Activated CD4-positive, alpha-beta T cell treated with anti-CD3 and anti-CD28 coated beads, Interleukin-2, amount 10 ng/mL, durations not matched to agents 7 days and 5 days (primary cell): ENCODE measurements at places on chromosomes 5 and 9. TPM values are rescaled to one million over a fixed set of nuclear protein-coding genes. Genes with fewer than 3 reads are reported as not detected.

GRCh38 chr9:105188746-105189145 lies 55.7 kb upstream of the SLC44A1 start:
- DNase-seq = no peak

The CNTLN gene
- total RNA-seq = 1.5 TPM

The IER5L gene
- total RNA-seq = 2.3 TPM

- no peak for DNase-seq
Observed at GRCh38 chr5:761059-761771, 23.3 kb downstream of the ZDHHC11B start.

The SLC46A2 gene
- total RNA-seq = not detected

GRCh38 chr9:135242049-135242396 lies 154.6 kb downstream of the OLFM1 start:
- DNase-seq = no peak

GRCh38 chr5:33793836-33794549 lies 97.8 kb downstream of the ADAMTS12 start:
- no peak for DNase-seq

DNA sequence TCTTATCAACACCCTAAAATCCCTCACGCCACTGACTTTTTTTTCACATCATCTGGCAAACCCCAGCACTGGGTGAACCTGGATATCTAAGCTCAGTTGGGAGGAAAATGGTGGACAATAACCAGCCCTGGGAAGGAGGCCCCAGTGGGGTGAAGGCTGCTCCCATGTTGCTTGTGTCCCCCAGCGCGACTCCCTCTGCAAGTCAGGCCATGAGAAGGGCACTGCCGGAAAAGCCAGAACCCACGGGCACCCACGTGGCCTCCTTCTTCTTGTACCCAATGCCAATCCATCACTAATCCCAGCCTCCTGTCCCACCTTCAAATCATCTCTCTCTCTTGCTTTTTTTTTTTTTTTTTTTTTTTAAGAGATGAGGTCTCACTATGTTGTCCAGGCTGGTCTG lies 11.4 kb downstream of the CORO2A start:
- DNase-seq = no peak

GRCh38 chr9:36891341-36891811 lies 142.7 kb downstream of the PAX5 start:
- no peak for DNase-seq

DNA sequence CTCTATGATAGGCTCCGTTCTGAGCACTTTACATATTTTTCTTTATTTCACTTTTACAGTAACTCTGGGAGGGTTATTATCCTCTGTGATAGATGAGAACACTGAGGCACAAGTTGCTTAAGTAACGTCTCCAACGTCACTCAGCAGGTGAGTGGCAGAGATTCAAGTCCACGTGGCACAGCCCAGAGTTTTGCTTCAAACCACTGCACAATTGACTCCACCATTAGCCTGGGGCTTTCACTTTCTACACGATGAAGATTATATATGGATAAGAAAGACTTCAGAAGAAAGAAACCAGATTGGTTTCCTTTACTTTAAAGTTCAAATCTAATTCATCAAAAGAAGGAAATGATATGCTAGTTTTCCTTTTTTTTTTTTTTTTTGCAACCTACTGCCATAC lies 245.9 kb downstream of the SYK start:
- peak; percentile 79 for DNase-seq

DNA sequence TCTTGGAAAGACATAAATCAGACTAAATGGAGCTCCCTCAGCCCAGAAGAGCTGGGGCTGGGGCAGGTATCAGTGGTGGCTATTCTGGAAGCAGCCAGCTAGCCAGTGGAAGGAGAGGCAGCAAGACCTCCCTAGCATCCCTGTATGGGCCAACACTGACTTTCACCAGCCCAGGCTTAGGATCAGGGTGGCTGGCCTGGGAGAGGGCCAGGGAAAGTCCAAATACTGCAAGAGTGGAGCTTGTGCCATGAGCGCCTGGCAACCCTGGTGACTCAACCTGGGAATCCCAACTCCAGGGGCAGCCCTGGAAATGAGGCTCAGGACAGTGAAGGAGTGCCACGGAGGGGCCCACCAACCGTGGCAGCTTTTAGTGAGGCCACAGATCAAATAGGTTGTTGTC lies 7.6 kb upstream of the IRF1 start:
- DNase-seq = no peak

The TXNDC8 gene
- not detected for total RNA-seq

DNA sequence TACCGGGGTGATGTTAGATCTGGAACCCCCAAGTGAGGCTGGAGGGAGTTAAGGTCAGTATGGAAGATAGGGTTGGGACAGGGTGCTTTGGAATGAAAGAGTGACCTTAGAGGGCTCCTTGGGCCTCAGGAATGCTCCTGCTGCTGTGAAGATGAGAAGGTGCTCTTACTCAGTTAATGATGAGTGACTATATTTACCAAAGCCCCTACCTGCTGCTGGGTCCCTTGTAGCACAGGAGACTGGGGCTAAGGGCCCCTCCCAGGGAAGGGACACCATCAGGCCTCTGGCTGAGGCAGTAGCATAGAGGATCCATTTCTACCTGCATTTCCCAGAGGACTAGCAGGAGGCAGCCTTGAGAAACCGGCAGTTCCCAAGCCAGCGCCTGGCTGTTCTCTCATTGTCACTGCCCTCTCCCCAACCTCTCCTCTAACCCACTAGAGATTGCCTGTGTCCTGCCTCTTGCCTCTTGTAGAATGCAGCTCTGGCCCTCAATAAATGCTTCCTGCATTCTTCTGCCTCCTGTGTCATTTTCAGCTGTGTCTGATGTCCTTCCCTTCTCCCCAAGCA lies 2.3 kb upstream of the MYOZ3 start:
- no peak for DNase-seq

The IL3 gene
- 0.20 TPM for total RNA-seq

GRCh38 chr9:27467486-27467885 lies 56.6 kb upstream of the IFNK start:
- no peak for DNase-seq

The PRR7 gene
- 9.7 TPM for total RNA-seq

The ORM1 gene
- not detected for total RNA-seq

DNA sequence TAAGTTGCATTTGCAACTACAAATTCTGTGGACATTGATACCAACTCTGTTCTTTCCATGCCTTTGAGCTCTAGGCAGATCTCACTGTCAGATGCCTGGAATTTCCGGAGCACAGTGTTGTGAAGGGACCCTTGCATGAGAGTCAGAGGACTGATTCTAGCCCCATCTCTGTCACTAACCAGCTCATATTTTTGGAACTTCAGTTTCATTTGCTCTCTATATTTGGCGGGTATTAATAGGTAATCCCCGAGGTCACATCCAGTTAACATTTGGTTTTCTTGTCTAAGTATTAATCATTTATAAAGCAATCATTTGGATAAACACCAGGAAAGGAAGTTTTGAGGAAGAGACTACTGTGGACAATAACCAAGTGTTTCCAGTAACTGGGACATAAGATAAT lies 115.7 kb downstream of the MAN2A1 start:
- DNase-seq = no peak

- DNase-seq = no peak
Observed at GRCh38 chr5:72849546-72849945, 33.1 kb downstream of the TNPO1 start.

GRCh38 chr5:127876384-127876783 lies 173.2 kb downstream of the CCDC192 start:
- no peak for DNase-seq

- no peak for DNase-seq
Observed at GRCh38 chr5:135871268-135871915, 24.2 kb downstream of the IL9 start.

The OTP gene
- total RNA-seq = not detected

The CENPK gene
- 96.9 TPM for total RNA-seq

DNA sequence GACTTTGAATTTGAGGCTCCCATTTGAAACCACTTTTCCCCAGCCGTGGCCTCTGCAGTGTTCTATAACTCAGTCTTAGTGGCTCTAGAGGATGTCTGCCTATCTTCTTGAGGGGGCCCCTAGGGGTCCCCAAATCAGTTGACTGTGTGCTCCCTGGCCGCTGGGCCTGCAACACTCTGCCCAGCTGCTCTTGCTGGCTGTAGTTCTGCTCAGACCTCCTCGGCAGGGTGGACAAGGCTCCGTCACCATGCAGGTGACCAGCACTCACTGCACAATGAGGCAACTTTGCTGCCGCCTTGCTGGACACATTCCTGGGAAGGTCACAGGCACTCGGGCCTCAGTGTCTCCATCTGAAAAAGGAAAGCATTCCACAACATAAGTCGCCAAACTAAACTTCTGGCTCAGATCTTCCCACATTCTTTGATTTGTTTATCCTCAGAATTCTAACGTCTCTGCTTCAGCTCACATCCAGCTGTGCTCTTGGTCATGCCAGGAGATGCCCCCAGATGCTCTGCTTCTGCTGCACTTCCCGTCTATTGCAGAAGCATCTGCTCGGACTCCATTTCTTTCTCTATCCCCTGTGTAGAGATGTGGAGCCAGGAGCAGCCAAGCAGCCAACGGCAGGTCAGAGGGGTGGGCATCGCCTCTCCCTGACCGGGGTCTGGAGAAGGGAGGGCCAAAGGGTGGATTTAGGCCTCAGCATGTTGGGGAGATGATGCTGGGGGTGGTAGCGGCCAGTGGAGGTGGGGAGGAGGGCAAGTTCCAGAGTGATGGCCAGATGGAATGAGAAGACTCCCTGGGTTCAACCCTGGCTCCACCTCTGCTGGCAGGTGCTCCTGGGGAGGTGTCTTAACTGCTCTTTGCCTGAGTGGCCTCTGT lies 133.6 kb downstream of the MVB12B start:
- no peak for DNase-seq

DNA sequence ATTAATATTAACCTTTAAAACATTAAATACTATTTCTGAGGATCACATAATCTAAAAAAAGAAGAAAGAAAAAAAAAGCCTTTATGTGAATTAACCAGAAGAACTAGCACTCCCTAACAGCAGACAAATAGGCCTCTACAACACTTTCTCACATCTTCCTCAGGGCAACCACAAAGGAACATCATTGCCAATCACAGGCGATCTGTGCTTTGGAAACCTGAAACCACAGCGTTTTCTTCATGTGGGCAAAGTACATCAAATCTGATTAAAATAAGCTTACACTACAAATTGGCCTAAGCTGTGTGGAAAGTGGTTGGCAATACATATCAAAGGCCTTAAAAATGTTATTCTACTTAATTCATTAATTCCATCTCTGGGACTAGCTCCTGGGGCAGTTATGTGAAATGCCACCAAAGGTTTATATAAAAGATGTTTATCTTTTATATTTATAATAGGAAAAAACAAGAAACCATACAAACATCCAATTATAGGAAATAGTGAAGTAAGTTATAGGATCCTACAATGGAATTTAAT lies 184.8 kb upstream of the TBCA start:
- DNase-seq = peak; percentile 36

DNA sequence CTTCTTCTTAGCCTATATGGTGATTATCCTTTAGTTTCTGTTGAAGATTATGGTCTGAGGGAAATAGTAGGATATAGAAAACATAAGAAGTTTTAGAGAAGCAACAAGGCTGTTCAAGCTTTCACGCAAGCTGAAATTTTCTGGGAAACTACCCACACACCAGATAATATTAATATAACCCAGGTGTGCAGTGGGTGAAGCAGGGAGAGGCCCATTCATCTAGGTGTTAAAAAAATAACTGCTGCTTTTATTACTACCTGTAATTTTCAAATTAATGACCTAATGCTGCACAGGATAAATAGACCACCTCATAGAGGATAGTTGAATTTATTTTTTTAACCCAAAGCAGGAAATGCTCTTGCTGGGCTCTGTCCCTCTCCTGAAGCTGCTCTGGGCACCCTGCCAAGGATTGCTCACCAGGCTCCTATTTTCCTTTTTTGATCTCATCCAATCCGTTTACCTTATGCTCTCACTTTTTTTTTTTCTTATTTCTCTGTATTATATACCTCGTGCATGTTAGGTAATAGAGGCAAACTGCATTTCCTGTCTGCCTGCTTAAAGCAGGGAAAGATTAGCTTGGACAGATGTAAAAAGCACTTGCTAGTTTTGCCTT lies 124.3 kb upstream of the SLC12A2 start:
- DNase-seq = no peak

The EQTN gene
- total RNA-seq = not detected

DNA sequence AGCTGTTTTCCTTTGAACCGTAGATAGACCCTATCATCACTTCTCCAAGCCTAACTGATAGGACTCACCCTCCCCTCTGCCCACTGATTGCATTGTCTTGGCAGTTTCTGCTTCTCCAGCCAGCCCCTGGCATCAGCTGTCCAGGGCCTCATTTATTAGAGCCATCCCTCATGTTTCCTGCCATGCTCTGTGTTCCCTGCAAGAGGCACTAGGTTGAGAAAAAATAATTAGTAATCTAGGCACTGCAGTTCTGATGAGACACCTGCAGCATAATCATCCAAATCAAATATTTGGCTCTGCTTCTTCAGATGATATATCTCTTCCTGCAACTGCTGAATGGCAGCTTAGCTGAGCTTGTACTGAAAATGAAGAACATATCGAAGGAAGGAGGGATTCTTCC lies 303.0 kb upstream of the TLE4 start:
- no peak for DNase-seq

DNA sequence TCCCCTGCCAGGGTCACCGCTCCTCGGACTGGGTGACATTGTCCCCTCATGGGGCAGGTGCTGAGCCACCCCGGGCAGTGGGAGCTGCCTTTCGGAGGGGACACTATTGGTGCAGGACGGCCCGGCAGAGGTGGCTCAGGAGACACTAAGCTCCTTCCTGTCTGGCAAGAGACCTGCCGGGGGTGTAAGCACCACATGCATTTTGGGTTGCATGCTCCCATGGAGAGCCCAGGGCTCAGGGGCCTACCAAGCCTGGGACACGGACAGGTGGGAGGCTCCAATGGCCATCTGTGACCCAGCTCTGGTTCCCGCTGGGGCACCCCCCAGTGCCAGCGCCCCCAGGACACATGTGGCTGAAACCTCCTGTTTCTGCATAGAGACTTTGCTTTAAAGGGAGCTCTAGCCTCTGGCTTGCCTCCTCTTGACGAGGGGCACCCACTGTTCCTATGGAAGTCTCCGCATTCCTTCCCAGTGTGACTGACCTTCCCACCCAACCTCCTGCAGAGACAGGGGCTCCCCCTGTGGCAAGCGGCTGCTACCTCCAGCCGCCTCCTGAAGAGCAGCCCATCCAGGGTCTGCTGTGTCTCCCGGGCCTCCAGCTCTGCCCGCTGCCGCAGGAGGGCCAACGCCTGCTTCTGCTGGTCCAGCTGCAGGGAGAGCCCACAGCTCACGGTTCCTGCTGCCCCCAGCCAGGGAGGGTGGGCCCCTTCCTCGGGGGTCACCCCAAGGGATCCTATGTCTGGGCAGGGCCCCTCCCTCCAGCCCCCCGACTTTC lies 28.1 kb downstream of the CCDC187 start:
- no peak for DNase-seq

DNA sequence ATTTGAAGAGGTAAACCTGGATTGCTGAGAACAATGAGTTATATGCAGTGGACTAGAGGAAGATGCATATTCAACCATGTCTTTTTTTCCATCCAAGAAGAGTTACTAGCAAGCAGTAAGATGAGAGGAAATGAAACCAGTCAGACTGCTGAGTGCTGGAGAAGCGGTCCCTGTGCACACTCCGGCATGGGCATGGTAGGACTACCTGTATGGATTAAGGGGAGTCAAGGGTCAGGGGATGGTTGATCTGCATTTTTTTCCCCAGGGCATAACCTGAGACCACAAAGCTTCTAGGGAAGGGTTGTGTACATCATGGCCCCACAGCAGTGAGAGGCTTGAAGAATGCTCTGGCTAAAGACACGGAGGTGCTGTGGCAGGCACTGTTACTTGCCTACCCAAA lies 76.6 kb upstream of the ZNF169 start:
- no peak for DNase-seq

GRCh38 chr5:170582644-170583330 lies 79.0 kb downstream of the KCNIP1 start:
- DNase-seq = no peak

The PALM2AKAP2 gene
- total RNA-seq = not detected

GRCh38 chr9:38641985-38642864 lies 21.8 kb upstream of the ANKRD18A start:
- DNase-seq = no peak
